Effector CD4-positive, alpha-beta T cell (primary cell): ENCODE measurements at places on chromosomes 3 and 15.

DNA sequence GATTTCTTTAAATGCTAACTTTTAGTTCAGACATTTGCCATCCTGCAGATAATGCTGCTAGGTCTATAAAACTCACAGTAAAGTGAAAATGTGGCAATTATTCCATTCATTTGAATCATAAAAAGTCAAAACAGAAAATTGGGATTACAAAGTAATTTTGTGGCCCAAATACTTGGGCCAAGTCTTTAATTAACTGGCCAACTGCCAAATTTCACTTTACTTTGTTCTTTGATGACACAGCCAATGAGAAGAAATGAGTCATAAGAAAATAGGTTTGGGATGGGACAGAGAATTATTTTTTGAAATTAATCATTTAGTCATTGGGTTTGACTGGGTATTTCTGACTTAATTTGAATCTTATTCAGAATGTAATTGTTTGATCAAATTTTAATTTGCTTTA is 89.8 kb upstream of the SLC2A2 start:
- no peak for DNase-seq

GRCh38 chr3:194079702-194080172 is 56.2 kb upstream of the HES1 start:
- DNase-seq, result no peak

GRCh38 chr3:107142786-107143575 is 234.3 kb upstream of the CCDC54 start:
- no peak for DNase-seq

- no peak for DNase-seq
Measured at GRCh38 chr3:142962520-142963233, 797 bp downstream of the PAQR9 start.

GRCh38 chr3:59990915-59991314 is 941.1 kb upstream of the CFAP20DC start:
- no peak for DNase-seq
